ENCODE measurements at places on chromosomes 13 and 19.
A peak's percentile ranks its signal among the peaks of the same experiment; 100 is the strongest.

- DNase-seq, result no peak
Observed at GRCh38 chr13:75383064-75383715, 98.8 kb downstream of the TBC1D4 start.

DNA sequence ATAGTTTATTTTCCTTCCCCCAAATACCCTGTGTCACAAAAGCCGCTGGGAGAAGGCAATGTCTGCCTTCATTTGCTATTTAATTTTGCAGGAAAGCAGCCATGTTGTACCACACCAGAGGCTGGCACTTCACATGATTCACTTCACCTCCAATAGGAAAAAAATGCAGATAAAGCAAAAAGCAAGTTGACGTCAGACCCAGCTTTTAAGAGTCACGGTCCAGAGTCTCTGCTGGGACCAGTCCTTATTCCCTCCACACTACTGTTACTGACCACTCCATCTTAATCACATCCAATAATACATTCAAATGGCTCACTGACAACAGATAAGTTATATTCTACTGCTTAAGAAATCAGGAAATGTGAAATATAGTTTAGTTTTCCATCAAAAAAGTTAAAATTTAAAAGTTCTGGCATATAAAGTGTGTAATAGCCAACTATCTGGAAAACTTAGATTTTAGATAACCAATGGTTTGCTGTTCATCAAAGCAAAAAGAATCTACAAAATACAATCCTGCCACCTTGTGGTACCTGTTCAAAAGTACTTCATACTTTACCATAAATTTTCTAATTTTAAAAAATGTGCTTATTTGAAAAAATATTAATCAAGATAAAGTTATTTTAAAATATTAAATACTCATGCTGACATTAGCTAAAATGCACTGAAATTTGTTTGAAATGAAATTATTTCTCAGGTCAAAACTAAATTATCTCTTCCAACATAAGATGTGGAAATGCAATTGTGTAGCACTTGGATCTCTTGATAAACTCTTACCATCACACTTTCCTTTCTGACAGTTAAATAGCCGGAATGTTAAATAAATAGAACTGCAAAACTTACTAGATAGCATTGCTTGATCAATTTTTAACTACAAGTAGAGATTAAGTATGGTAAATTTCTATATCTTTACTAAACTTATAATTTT is 97.3 kb downstream of the SERP2 start:
- peak; percentile 35 for DNase-seq

DNA sequence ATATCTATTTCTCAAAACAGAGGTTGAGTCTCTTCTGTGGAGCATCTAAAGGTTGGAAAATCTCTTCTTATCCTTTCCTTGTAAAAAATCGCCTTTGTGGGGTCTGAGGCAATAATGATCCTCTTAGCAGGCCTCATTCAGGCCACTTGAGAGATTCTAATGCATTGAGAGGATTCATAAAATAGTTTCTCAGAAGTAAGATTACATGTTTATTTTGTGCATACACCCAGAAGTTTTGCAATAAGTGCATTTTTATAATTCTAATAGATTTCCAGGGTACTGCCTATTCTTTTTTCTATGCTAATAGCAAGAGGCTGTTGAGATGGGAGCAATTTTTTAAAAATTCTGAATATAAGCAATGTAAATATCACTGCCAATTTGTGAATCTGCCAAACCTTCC is 342.2 kb upstream of the KLF12 start:
- DNase-seq, result no peak

DNA sequence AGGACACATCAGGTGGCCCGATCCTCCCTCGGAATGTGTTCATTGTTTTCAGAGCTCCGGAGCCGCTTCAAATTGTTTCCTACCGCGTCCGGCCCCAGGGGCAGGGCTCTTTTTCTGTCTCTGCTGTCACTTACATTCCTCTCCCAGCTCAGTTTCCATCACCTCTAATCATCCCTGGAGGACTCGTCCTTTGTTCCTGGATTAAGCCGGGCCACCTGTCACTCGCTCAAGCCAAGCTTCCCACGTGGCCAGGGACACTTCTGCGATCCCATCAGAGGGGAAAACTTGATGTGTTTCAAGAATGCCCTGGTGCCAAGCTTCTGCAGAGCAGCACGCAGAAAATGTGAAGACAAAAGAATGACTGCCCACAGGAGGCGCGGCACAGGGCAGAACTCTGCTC is 13.5 kb downstream of the IL17D start:
- DNase-seq, result no peak

GRCh38 chr13:95723438-95723837 is 46.5 kb downstream of the DNAJC3 start:
- DNase-seq, result no peak

- no peak for DNase-seq
Observed at GRCh38 chr19:5206751-5207075, 133.9 kb downstream of the PTPRS start.

DNA sequence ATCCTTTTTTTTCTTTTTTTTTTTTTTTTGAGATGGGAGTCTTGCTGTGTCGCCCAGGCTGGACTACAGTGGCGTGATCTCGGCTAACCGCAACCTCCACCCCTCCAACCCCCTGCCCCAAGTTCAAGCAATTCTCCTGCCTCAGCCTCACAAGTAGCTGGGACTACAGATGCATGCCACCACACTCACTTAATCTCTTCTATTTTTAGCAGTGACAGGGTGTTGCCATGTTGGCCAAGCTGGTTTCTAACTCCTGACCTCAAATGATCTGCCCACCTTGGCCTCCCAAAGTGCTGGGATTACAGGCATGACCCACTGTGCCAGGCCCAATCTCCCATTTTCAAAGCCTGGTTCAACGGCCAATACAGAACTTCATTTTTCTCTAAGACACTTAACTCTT is 9.1 kb downstream of the FOXO1 start:
- no peak for DNase-seq

GRCh38 chr13:113888701-113889330 is 24.9 kb upstream of the GAS6 start:
- no peak for DNase-seq

- no peak for DNase-seq
Observed at GRCh38 chr19:56974556-56975207, 134.2 kb upstream of the PEG3 start.

DNA sequence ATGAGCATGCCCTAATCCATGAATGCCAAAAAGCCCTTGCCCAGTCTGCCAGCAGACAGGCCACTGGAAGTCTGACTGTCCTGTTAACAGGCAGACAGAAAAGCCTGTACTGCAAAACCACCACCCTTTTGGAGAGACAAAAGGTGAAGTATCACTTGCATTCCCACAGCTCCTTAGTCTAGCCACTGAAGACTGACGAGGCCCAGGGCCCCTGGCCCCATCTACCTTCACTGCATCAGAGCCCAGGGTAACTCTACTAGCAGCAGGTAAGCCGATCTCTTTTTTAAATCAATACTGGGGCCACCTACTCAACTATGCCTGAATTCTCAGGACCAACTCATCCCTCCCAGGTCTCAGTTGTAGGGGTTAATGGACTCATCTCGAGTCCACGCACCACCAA is 45.5 kb downstream of the ZNF93 start:
- no peak for DNase-seq

DNA sequence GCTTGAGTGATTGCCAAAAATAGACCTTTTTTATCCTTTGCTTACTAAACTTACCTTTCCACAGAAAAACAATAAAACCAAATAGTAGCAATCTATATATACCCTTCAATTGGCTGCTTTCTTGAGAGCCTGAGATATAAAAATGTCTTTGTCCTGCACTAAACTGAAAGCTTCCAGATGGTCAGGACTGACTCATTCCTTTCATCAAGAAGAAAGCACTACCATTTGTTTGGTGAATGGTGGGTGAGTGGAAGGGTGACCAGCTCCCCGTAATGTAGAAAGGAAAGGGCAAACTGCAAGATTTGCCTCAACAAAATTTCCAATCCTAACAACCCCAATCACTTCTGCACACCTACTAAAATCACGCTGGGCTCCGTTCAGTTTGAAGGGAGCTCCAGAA is 67.8 kb downstream of the SACS start:
- DNase-seq, result no peak

- no peak for DNase-seq
Observed at GRCh38 chr13:110813646-110814624, 100.4 kb downstream of the ING1 start.

DNA sequence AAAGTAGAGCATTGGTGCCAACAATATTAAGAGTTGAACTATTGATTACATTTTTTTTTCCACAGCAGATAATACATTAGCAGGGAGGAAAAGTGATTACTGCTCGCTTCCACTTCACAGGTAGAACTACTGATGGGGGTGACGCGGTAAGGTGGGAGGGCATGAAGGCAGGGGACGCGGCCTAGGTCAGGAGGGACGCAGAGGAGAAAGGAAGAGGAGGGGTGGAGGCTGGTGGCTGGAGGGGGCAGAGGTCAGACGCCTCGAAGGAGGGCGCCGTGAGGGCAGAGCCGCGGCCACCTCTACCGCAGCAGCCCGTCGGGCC is 287 bp upstream of the B3GLCT start:
- DNase-seq, result no peak

DNA sequence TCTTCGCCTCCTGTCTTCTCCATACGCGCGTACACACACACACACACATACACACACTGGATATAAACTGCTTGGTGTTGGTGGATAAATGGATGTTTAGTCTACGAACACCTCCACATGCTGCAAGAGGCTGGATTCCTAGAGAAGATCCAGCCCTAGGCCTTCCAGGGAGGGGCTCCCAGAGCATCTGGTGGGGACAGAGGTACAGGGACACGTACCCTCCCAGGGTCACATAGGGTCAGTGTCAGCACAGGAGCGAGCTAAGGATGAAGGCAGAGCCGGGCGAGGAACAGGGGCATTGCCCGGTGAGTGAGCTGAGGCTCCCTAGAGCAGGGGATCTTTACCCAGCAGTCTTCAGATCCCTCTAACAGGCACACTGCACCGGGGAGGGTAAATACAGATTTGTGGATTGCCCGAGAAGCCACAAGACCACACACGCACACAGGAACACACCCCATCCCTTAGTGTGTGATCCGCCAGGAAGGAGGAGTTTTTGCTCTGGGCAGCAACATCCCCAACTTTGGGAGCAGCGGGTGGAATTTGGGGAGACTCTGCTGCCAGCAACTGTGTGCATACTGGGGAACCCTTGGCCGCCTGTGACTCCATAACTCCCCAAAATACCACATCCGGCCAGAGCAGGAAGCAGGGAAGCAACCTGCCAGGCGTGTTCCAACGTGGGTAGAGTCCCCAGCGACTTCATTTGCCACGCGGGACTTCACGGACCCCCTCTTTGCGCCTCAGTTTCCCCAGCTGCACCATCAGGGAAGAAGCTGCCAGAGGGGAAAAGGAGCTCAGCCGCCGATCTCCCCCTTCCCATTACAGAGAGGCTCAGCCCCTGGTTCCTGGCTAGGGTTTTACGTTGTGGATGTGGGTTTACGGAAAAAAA is 5.8 kb upstream of the TLE2 start:
- DNase-seq, result no peak

DNA sequence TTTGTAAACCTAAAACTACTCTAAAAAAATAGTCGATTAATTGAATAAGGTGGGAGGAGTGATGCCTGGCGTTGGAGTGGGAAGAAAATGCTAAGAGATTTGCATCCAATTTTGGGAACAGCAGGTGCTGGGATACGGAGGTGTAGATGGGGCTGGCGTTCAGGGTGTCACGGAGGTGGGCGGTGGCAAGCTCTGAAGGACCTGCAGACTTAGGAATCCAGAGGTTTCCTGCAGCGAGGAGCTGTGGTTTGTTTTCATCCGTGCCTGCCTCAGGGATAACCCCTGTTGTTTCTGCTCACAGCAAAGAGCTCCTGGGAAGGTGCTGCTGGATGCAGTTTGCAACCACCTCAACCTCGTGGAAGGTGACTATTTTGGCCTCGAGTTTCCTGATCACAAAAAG is 166.4 kb upstream of the RNF113B start:
- DNase-seq, result no peak

DNA sequence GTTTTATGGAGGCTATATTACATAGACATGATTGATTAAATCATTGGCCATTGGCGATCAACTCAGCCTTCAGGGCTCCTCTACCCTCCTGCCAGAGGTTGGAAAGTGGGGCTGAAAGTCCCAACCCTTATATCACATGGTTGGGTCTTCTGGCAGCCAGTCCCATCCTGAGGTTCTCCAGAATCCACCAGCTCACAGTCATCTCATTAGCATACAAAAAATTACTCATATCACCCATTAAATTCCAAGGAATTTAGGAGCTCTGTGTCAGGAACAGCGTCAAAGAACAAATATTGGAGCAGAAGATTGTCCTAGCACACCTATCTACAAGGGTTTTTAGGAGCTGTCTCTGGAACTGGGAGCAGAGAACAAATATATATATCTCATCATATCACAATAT is 39.4 kb upstream of the FARP1 start:
- DNase-seq, result no peak

DNA sequence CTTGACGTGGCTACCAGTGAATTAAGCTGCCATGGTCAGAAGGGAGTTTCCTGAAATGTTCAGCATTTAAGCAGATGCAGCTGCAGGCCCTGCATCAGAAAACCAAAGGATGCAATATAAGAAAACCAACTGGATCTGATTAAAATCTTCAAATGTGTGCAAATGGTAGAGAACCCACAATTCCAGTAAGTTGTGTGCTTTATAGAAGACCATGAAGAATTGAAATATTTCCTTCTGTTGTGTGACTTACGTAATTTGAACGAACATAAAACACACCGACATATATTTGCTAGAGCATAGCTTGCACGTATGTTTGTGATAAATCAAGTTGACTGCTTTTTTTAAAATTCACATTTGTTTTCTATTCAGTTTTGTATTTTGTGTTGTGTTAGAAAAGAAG is 191.4 kb downstream of the COL4A1 start:
- no peak for DNase-seq

GRCh38 chr19:1884291-1884718 is 991 bp downstream of the ABHD17A start:
- DNase-seq, result no peak
